ENCODE measurements at places on chromosomes 12 and 14.

- DNase-seq: no peak
Measured at GRCh38 chr12:72028966-72029365, 90.3 kb downstream of the TPH2 start.

GRCh38 chr12:105939181-105939721 lies 199.5 kb downstream of the NUAK1 start:
- DNase-seq: no peak

- no peak for DNase-seq
Measured at GRCh38 chr14:72706485-72706884, 187.4 kb downstream of the DPF3 start.

DNA sequence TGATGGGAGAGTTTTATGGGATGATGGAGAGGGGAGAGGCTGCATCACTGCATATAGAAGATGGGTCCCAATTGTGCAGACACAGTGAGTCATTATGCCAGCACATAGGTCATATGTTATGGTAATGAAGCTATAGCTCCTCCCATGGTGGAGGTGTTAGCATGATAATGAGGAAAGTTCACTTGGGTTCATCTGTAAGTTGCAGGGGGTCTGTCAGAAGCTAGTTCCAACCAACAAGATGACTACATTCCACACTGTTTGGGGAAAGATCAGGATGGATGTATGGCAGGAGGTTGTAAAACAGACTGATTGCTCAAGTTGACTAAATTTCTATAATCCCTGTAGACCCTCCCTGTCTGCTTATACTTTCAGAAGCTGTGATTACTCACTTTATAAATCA lies 561.3 kb downstream of the C12orf50 start:
- DNase-seq: no peak

DNA sequence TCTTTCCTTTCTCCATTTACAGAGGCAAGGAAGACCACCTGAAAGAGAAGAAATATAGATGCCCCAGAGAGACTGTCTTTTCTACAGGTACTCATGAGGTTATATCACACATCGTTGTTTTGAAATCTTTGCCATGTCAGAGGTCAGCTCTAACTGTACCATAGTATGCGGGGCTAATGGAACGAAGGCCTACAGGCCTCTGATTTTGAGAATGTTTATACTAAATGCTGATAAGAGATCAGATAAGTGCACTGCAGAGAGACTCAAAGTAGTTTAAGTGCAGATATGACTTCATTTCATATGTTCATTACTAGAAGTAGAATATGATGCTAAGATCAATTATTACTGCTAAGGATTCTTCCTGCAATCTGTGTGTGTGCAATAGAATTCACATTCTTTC lies 1005.0 kb downstream of the GALC start:
- DNase-seq: no peak

DNA sequence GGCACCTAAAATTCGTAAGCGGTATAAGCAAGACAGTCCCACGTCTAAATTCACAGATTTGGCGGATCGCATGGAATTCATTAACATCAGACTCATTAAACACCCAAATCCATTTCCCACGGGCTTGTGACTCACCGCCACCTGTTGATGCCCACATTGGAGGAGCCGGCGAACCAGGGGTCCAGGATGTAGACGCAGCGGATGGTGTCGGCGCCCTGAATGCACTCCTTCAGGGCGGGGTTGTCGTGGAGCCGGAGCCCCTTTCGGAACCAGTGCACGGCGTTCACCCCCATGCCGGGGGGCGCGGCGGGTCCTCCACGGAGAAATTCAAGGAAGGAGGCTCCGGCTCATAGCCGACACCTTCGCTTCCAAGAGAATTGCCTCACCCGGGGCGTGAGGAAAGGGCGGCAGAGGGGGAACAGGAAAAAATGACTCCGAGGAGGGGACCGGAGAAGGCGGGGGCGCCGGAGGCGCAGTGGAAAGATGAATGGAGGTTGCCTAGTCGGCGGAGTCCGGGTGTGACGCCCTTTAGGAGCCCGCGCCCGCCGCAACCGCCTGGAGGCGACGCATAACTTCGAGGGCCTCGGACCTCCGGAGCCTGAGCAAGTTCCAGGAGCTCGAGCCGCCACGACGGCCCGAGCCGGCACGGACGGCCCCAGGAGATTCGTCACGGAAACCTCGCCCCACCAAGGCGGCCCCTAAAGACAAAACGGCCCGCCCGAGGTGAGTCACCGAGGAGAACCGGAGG lies 506 bp downstream of the CRY1 start:
- DNase-seq: peak; percentile 72

GRCh38 chr12:53495903-53496751 lies 3.1 kb downstream of the MAP3K12 start:
- no peak for DNase-seq

- no peak for DNase-seq
Measured at GRCh38 chr12:12979126-12979525, 20.9 kb downstream of the HEBP1 start.

DNA sequence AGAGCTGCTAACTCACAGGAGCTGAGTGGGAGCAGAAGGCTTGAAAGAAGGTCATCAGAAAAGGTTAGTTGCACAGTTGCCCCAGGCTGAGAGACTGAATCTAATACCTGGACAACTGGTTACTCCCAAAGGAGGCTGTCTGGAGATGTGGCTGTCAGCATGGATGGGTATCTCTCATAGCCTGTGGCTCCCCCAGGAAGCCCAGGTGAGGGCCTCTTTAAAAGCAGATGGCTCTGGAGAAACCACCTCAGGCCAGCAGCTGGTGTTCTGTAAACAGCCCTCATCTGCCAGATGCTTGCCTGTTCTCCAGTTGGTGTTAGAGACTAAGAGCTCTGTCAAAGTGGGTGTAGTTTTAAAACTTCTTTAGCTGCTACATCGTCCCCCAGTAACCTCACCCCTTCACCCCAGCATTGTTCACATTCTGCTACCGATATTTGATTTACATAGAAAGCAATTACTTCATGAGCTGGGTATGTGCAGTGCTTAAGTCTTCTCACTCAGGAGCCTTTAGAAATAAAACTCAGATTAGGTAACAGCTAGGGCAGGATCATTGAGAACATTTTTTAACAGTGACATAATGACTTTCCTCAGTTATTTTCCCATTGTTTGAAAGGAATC lies 25.8 kb downstream of the DACT1 start:
- DNase-seq: no peak

DNA sequence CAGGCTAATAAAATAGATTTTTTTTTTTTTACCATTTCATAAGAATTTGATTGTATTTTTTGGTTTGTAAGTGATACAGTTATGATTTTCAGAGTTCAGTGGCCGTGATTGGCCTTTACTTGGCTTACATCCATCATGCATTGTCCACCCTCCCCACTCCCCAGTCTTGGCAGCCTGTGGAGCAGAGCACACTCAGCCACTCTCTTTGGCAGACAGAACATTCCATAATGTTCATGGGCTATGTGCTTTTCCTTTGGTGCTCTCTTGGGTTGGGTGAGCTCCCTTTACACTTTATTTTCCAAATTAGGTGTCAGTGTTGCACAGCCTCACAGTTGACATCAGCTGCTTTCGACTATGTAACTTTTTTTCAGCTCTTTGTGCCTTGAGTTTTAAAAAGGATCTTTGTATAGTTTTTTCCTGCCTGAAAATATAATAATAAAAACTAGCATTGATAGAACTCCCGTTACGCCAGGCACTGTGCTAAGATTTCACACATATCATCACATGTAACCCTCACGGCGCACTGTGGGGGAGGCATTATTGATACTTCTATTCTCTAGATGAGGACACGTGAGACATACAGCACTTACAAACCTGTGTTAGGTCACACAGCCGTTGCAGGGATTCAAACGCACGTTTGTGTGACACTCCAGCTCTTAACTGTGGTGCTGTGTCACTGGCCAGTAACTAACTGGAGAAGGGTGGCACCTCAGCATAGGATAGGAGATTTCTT lies 21.5 kb downstream of the SUDS3 start:
- no peak for DNase-seq

DNA sequence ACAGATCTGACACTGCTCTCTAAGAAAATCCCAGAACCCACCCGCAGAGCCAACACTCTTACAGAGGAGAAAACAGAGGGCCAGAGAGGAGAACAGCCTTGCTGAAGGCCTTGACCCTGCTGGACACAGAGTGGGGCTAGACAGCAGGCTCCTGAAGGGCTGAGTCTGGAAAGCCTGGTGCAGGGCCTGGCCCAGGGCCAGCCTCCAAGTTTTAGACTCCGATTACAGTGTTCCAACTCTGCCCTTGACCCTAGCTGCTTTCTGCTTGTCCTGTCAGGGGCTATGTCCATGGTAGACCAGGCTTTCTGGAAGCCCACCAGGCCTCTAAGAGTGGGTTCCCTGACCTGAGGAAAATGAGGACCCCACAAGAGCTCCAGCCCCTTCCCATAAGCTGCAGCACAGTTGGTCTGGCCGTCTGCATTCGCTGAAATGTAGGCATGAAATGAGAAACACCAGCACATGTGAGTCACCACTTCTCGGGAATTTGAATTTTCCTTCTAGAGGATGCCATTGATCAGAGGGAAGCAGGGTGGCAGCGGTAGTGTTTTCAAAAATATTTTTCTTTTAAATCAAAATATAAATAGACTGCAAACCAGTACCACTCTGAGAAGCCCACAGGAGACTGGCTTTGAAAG lies 154.4 kb downstream of the CALM1 start:
- DNase-seq: no peak

Data from CD4-positive, alpha-beta T cell treated with Interleukin-17A for 4 hours (primary cell).